ENCODE measurements at places on chromosomes 6 and 20. TPM values are rescaled to one million over a fixed set of nuclear protein-coding genes. Genes with fewer than 3 reads are reported as not detected.

MCCD1 gene
- polyA plus RNA-seq: not detected

LTV1 gene
- polyA plus RNA-seq: 41.4 TPM

USP49 gene
- polyA plus RNA-seq: 0.84 TPM

DNA sequence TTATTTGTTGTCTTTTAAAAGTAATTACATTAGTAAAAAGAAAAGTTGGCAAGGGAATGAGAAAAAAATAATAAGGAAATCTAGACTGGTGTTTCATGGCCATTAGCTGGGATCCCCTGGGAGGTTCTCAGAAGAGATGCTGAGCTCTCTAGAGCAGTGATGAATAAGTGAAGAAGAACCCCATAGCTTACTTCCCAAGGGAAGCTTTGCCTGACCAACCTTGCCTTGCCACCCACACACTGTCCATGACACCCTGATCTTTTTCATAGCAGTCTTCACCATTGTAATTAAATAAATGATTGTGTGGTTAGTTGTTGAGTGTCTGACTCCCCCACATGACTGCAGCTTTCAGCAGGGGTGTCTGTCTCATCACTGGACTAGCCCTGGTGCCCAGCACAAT lies 5.9 kb downstream of the C6orf163 start:
- DNase-seq: no peak

DNA sequence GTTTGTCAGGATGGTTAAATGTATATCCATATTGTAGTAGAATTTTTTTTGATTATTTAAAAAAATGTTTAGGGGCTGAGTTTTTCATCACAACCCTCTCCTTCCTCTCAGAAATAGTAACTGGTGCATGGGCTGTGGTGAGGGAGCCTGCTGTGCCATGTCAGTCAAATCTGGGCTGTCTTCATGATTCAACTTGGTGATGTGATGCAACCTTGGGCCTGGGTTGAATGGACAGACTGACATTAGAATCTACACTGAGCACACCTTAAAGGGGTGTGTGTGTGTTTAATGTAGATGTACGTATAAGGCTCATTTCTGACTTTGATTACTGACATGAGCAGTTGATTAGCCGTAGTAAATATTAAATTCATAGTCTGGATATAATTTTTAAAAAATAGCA lies 3.7 kb downstream of the TJAP1 start:
- DNase-seq: no peak

- DNase-seq: no peak
Observed at GRCh38 chr6:41200901-41201763, at the start of gene TREML2. TREML2 (minus strand) TSS chr6:41201149; CDS start chr6:41201008, 141 bp downstream.

DNA sequence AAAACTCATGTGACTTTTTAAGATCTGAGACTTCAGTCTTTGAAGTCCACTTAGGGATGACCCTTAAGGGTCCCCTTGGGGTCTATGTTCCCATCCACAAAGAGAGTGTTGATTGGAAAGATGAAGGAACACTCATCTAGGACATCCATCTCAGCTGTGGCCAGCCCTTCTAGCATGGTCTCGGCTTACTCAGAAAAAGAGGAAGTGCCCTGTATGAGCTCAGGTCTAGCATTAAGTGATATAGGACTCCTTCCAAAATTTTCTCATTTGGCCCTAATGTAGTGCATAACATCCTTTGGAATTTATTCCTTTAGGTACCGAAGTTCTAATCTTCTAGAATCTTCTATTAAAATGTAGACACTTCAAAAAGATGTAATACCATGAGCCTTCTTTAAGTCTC lies 77.4 kb downstream of the NDUFAF5 start:
- no peak for DNase-seq

- peak; percentile 39 for DNase-seq
Observed at GRCh38 chr6:124962639-124963415, 590 bp downstream of the RNF217 start.

DNA sequence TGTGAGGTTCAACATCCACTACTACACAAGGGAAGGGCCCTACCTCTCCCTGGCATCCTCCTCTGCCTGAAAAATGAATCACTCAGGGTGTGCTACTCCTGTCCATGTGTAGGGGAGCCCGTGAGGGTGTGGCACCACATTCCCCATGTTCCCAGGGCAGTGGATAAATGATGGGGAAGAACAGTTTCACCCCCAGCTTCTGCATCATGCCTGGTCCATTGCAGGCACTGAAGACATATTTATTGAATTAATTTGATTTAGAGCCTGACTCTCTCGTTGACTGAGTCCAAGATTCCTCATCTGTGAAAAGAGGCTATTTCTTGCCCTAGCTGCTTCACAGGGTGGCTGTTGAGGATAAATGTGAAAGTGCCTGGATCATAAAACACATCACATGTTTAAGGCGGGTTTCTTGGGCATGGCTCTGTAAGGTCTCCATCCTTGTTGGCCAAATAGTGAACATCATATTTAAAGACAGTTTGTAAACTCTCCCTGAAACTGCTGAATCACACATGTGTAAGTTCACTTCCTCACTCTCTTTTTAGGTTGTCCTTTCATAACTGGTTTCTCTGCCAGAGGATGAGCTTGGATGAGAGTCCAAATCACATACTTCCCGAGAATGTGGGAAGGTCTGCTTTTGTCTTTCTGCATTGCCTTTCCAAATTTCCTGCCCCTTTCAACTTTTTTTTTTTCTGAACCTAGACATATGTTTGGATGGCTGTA lies 79.7 kb upstream of the FYN start:
- no peak for DNase-seq
